ENCODE measurements at places on chromosomes 4 and X. TPM values are rescaled to one million over a fixed set of nuclear protein-coding genes. Genes with fewer than 3 reads are reported as not detected.
A peak's percentile ranks its signal among the peaks of the same experiment; 100 is the strongest.

Gene SPACA5
- not detected for total RNA-seq

- DNase-seq, result no peak
- H3K27me3 ChIP-seq, result no peaks in the 10 kb centered on the region
- H3K36me3 ChIP-seq, result no peaks in the 10 kb centered on the region
- H3K4me1 ChIP-seq, result no peaks in the 10 kb centered on the region
- no peak overlapping the region for H3K27ac ChIP-seq
- no peak overlapping the region for H3K4me3 ChIP-seq
Observed at GRCh38 chr4:157886645-157887044, 286.2 kb downstream of the GASK1B start.

- no peaks in the 10 kb centered on the region for H3K27me3 ChIP-seq
- H3K36me3 ChIP-seq, result no peaks in the 10 kb centered on the region
- H3K27ac ChIP-seq, result no peak overlapping the region
- no peak overlapping the region for H3K4me3 ChIP-seq
Observed at GRCh38 chr4:38574559-38575333, 89.3 kb upstream of the KLF3 start.

Gene SLITRK4
- 0.30 TPM for total RNA-seq

Gene SPANXN2
- total RNA-seq, result not detected

DNA sequence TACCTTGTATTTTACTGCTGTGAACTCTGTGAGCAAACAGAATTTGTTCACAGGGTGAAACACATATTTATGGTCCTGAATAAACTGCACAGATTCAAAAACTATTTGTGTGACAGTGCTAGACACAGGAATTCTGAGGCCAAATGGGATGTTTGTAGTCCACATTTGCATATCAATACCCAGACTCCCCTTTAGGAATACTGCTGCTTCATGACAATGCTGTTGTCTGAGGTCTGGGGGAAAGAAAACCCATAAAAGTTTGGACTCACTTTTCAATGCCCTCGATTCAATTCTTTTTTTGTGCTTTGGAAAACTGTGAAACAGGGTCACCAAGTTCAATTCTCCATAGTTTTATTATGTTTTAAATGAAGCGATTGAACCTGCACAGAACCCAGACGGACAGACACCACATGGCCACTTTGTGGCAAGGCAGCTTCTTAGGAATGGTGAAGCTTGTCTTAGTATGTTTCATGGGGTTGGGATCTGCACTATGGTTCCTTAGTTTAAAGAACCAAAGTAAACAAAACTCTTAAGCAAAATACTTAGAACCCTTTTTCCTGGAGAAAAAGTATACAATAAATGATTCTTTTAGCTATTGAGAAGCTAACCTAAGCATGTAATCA lies 92.3 kb upstream of the MAD2L1 start:
- H3K27me3 ChIP-seq, result no peaks in the 10 kb centered on the region
- no peak for DNase-seq
- peaks cover 6% of the 10 kb centered on the region for H3K4me1 ChIP-seq
- no peak overlapping the region for H3K4me3 ChIP-seq
- no peaks in the 10 kb centered on the region for H3K36me3 ChIP-seq

DNA sequence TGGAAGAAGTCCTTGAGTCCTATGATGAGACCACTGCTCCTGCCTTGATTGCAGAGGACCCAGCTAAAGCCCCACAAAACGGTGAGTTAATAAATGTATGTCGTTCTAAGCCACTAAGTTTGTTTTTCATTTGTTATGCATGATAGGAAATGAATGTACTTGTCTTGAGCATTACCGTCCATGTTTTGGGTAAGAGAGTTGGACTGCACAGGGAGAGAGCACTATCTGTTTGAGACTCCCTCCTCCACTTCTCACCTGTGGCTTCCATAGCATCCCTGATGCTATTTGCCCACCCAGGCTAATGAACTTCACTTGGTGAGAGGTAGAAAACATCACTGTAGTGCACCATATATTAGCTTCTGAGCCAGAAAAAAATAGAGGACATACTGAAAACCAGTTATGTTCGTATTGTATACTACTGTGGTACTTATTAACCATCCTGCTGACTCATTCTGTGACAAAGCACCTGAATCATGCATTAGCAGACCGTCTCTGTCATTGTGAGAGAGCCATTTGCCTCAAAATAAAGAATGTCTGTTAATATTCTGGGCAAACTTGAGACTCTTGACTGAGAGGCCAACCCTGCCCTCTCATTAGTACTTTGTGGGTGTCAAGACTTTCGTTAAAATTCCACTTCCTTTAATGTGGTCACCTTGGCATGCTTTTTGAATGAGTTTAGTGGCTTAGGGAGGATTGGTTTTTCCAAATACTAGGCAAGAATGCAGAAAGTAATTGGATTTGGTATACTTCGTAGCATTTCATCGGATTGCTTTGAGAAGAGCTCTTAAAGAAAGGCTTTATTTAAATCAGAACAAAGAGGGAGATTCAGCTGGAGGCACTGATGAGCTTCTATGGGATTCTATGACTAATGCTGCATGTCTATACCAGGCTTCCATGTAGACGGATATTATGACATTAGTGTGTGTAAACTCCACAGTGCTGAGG lies 99.3 kb upstream of the GRPR start:
- no peaks in the 10 kb centered on the region for H3K36me3 ChIP-seq
- no peak overlapping the region for H3K4me3 ChIP-seq
- H3K27me3 ChIP-seq, result no peaks in the 10 kb centered on the region
- H3K4me1 ChIP-seq, result no peaks in the 10 kb centered on the region
- DNase-seq, result no peak
- no peak overlapping the region for H3K27ac ChIP-seq

Gene TMPRSS11A
- not detected for total RNA-seq

Gene PNCK
- total RNA-seq, result 6.1 TPM

Gene DDX60
- total RNA-seq, result 5.3 TPM

Gene RXFP1
- total RNA-seq, result not detected

GRCh38 chrX:119407681-119408080 lies 8.5 kb downstream of the SLC25A43 start:
- H3K27ac ChIP-seq, result no peak overlapping the region
- H3K4me1 ChIP-seq, result no peaks in the 10 kb centered on the region
- DNase-seq, result no peak
- no peaks in the 10 kb centered on the region for H3K27me3 ChIP-seq
- no peak overlapping the region for H3K4me3 ChIP-seq

DNA sequence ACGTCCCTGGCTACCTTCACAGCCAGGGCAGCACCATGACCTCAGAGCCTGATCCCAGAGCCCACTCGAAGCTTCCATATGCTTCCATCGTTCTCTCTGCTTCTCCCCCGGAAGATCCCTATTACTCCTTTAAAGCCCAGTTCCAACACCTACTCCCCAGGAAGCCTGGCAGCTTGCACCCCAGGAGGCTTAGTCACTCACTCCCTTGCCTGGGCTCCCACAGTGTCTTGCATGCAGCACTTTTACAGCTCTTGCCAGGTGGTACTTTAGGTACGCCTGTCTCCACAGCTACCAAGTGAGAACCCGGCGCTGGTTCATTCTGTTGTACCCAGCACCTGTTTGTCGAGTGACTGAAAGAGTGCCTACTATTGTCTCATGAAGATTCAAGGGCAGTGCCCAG lies 24.5 kb upstream of the MAMLD1 start:
- no peaks in the 10 kb centered on the region for H3K36me3 ChIP-seq
- H3K4me3 ChIP-seq, result no peak overlapping the region
- DNase-seq, result no peak
- no peaks in the 10 kb centered on the region for H3K27me3 ChIP-seq
- peaks cover 7% of the 10 kb centered on the region for H3K4me1 ChIP-seq
- H3K27ac ChIP-seq, result no peak overlapping the region

Gene MAGEA11
- total RNA-seq, result not detected

DNA sequence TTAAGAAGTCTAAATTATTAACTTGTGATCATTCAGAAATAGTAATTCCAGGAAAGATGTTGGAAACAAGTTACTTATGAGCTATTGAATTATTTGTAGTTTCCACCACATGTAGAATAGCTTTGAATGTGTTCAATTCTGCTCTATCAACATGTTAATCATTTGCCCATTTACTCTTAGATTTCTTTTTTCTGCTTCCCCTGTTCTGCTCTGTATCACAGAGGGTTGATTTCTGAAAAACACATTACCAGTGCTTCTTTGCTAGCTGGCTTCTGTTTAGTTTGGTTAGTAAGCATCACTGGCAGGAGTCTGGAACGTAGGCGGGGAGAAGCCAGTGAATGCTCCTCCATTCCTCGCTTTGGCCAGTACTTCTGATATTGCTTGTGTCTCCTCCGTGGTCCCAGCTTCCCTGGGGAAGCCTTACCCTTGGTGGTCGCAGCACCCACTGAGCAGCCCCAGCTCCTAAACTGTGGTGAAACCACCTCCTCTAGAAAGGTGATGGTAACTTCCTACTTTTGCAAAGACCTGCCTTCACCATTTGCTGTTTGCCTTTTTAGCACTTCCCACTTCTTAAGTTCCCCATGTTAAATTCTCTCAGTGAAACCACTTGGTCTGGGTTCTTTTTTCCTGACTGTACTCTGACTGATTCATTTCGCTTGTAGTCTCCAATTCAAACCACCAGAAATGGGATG lies 40.3 kb upstream of the GALNT7 start:
- no peak overlapping the region for H3K27ac ChIP-seq
- H3K27me3 ChIP-seq, result no peaks in the 10 kb centered on the region
- H3K4me1 ChIP-seq, result no peaks in the 10 kb centered on the region
- no peak overlapping the region for H3K4me3 ChIP-seq
- H3K36me3 ChIP-seq, result no peaks in the 10 kb centered on the region

GRCh38 chr4:187744911-187745310 lies 250.7 kb upstream of the ZFP42 start:
- no peaks in the 10 kb centered on the region for H3K27me3 ChIP-seq
- H3K36me3 ChIP-seq, result no peaks in the 10 kb centered on the region
- H3K4me3 ChIP-seq, result no peak overlapping the region
- no peaks in the 10 kb centered on the region for H3K4me1 ChIP-seq
- no peak overlapping the region for H3K27ac ChIP-seq

DNA sequence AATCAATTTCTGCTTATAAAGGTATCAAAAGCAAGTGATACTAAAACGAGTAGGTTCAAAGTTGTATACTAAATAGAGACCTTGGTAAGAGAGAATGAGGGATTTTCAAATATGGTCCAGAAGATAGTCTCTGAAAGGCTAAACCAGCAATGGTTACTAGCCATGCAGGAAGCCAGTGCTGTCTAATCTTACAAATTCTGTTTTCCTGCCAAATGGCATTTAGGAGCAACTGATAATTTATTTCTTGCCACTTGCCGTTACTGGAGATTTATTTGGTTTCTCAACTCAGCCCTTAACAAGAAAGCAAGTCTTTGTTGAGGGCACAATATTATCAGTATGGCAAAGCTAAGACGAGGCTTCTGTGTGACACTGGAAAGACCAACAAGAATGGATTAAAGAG lies 47.2 kb downstream of the MAP7D3 start:
- no peaks in the 10 kb centered on the region for H3K27me3 ChIP-seq
- H3K4me3 ChIP-seq, result peak overlapping the region; percentile 41
- no peak for DNase-seq

DNA sequence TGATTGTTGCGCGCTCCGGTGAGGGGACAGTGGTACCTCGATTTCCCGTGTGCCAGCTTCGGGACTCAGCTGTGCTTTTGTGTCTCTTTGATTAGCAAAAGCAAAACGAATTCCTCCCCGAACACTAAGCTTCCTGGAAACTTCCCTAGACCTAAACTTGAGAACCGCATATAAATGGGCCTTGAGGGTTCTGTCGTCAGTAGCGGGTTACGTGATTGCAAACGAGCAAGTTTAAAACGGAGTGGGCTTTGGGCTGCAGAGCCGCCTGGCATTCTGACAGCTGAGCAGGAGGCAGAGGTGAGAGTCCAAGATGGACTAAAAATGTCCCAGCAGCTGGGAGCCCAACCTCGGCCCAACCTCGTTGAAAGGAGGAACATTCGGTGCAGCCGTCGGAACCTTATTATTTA lies 1.2 kb upstream of the TAPT1 start:
- no peaks in the 10 kb centered on the region for H3K27me3 ChIP-seq
- H3K36me3 ChIP-seq, result no peaks in the 10 kb centered on the region
- peak overlapping the region; percentile 99 for H3K27ac ChIP-seq
- peak; percentile 47 for DNase-seq
- H3K4me1 ChIP-seq, result peaks cover 85% of the 10 kb centered on the region

Gene CORIN
- 92.0 TPM for total RNA-seq

DNA sequence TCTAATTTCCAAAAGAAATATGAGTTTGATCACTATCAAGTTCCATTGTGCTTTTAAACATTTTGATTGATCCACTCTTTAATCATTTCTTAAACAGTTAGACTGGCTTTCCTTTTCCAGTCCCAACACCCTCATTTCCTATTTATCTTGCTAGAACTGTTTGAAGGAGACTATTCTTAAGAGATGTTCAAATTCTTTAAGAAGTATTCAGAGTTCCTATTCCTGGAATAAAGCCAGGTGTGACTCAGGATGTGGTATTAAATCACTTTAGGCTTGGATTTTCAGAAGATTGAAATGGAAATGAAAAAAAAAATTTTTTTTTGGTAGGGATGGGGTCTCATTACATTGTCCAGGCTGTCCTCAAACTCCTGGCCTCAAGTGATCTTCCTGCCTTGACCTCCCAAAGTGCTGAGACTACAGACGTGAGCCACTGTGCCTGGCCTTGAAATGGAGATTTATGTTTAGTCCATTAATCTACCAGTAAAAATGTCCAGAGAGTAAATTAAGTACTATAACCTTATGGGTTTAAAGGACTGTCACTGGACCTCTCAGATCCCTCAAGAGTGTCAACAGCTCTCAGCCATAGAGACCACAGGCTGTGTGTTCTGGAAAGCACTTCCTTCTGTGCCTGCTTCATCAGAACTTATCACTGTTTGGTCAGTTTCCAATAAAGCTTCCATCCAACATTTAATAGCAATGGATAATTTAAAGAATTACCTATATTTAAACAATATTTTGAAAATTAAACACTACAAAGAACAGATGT lies 90.7 kb downstream of the CDS1 start:
- no peaks in the 10 kb centered on the region for H3K27me3 ChIP-seq
- H3K4me1 ChIP-seq, result peaks cover 14% of the 10 kb centered on the region
- H3K27ac ChIP-seq, result no peak overlapping the region
- H3K4me3 ChIP-seq, result no peak overlapping the region
- H3K36me3 ChIP-seq, result peaks cover 87% of the 10 kb centered on the region
